ENCODE measurements at places on chromosomes 11 and 22.
A peak's percentile ranks its signal among the peaks of the same experiment; 100 is the strongest.

- H3K27me3 ChIP-seq, result no peaks in the 10 kb centered on the region
- no peaks in the 10 kb centered on the region for H3K36me3 ChIP-seq
- no peak for DNase-seq
- H3K4me1 ChIP-seq, result peaks cover 1% of the 10 kb centered on the region
- no peak overlapping the region for H3K27ac ChIP-seq
- H3K4me3 ChIP-seq, result no peak overlapping the region
Measured at GRCh38 chr11:93504110-93505095, 38.8 kb downstream of the SMCO4 start.

- H3K27ac ChIP-seq, result no peak overlapping the region
- DNase-seq, result no peak
- no peaks in the 10 kb centered on the region for H3K36me3 ChIP-seq
- H3K4me1 ChIP-seq, result no peaks in the 10 kb centered on the region
- no peaks in the 10 kb centered on the region for H3K27me3 ChIP-seq
Measured at GRCh38 chr22:32040324-32040904, 2.6 kb upstream of the SLC5A1 start.

DNA sequence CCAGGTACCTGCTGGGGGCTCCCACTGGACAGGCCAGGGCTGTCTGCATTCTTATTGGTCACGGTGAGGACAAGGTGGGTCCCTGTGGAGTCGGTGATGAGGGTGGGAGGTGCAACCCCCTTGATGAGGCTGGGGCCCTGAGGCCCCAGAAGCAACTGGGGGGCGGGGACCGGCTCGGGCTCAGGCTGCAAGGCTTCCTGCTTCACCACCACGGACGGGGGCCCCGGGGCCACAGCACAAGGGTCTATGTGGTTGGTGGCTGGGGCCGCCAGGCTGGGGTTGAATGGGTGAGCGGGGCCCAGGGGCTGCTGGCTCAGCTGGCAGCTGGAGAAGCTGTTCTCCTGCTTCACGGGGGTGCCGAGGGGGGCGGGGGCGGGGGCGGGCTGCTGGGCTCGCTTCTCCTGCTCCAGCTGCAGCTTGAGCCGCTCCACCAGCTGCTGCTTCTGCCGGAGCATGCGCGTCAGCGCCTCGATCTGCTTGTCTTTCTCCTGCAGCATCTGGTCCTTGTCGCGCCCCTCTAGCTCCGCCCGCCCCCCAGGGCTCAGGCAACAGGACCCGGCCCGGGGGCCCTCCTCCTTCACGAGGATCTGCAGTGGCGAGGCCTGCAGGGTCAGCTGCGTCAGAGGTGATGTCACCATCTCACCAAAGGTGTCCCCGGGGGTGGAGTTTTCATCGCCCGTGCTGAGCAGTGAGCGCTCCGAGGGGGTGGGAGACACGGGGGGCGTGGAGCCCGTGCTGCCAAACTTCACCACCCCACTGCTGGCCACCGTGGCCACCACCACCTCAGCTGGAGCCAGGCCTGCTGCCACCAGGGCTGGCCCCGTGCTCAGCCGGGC lies 48.2 kb downstream of the SGSM3 start:
- H3K27me3 ChIP-seq, result no peaks in the 10 kb centered on the region
- no peaks in the 10 kb centered on the region for H3K4me1 ChIP-seq
- H3K4me3 ChIP-seq, result no peak overlapping the region
- no peak for DNase-seq
- no peak overlapping the region for H3K27ac ChIP-seq

DNA sequence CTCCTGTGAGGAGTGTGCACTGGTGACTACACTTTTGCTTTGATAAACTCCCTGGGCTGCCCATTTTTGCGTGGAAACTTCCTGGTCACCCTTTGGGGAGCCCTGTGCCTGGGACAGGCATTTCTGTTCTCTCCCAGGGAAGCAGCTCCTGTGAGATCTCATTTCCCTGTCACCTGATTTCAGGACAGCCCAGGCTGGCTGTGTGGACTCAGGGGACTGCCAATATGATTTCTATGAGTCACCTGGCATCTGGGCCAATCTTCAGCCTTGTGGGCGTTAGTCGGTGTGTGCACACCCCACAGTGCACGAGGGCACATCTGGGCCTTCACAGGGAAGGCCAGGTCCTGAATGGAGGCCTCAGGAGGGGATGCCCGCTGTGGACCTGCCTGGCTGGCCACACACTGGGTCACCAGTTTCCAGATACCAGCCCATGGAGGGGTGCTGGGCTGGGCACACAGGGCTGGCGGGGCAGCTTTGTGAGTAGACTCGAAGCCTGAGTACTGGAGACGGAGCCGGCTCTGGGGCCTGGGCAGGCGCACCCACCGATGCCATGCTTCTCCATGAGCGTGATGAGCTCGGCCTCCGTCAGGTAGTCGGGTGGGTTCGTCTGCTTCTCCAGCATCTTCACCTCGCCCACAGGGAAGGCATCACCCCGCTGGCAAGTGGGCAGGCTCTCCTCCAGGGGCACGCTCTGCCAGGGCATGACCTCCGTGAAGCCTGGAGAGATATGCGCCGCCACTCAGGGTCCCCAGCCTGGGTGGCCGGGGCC lies 9.4 kb upstream of the PPM1F start:
- no peaks in the 10 kb centered on the region for H3K4me1 ChIP-seq
- DNase-seq, result no peak
- no peak overlapping the region for H3K4me3 ChIP-seq
- no peak overlapping the region for H3K27ac ChIP-seq

- H3K27ac ChIP-seq, result no peak overlapping the region
- no peaks in the 10 kb centered on the region for H3K36me3 ChIP-seq
- DNase-seq, result no peak
- peak overlapping the region; percentile 80 for H3K4me3 ChIP-seq
Measured at GRCh38 chr11:20671856-20672546, 2.6 kb downstream of the NELL1 start.

GRCh38 chr22:47400701-47401591 lies 638.5 kb downstream of the TBC1D22A start:
- no peak overlapping the region for H3K4me3 ChIP-seq
- H3K4me1 ChIP-seq, result no peaks in the 10 kb centered on the region
- H3K27ac ChIP-seq, result no peak overlapping the region
- no peaks in the 10 kb centered on the region for H3K36me3 ChIP-seq
- no peaks in the 10 kb centered on the region for H3K27me3 ChIP-seq

DNA sequence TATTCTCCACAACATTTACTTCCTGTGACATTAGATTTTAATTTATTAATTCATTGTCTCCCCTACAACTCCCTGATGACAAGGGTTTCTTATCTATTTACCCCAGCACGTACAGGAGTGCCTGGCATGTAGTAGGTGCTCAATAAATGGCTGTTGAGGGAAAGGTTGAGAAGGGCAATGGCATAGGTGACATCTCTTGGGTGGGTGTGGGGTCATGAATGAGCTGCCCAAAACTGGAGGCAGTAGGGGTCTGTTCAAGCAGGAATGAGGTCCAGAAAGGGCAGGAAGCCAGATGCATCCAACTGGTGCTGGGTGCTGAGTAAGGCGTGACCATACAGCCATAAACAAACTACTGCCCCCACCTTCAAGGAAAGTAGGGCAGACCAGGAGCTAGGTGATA lies 2.8 kb downstream of the VWCE start:
- H3K4me1 ChIP-seq, result peaks cover 6% of the 10 kb centered on the region
- DNase-seq, result no peak
- H3K36me3 ChIP-seq, result no peaks in the 10 kb centered on the region
